ENCODE measurements at places on chromosomes 2 and 18. TPM values are rescaled to one million over a fixed set of nuclear protein-coding genes. Genes with fewer than 3 reads are reported as not detected.

DNA sequence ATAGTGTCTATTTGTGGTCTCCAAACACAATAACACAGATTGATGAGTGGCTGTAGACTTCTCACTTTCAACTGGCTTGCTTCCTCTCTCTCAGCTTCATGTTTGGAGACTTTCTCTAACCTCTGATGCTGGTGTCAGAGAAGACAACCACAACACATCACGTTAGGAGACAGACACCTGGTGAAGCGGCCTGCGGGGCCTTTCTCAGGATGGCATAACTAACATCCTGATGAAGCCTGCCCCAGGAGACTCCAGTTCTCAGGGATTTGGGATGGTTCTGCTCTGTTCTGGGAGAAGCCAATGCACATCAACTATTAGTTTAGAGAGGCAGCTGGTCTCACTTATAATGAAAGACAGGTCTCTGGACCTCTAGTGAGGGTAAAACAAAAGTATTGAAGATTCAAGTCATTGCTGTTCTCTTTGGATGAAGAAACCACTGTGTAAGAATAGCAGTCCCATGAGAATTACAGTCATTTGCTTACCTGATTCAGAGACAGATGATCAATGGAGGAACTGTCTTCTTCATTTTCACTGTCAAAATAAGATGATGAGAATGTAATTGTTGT is 2.0 kb downstream of the IL1A start:
- H3K4me3 ChIP-seq = no peak overlapping the region
- DNase-seq = no peak
- H3K27me3 ChIP-seq = peaks cover 23% of the 10 kb centered on the region
- no peak overlapping the region for H3K27ac ChIP-seq
- no peaks in the 10 kb centered on the region for H3K36me3 ChIP-seq
- H3K4me1 ChIP-seq = peaks cover 7% of the 10 kb centered on the region

Gene CXCR1
- total RNA-seq = not detected

DNA sequence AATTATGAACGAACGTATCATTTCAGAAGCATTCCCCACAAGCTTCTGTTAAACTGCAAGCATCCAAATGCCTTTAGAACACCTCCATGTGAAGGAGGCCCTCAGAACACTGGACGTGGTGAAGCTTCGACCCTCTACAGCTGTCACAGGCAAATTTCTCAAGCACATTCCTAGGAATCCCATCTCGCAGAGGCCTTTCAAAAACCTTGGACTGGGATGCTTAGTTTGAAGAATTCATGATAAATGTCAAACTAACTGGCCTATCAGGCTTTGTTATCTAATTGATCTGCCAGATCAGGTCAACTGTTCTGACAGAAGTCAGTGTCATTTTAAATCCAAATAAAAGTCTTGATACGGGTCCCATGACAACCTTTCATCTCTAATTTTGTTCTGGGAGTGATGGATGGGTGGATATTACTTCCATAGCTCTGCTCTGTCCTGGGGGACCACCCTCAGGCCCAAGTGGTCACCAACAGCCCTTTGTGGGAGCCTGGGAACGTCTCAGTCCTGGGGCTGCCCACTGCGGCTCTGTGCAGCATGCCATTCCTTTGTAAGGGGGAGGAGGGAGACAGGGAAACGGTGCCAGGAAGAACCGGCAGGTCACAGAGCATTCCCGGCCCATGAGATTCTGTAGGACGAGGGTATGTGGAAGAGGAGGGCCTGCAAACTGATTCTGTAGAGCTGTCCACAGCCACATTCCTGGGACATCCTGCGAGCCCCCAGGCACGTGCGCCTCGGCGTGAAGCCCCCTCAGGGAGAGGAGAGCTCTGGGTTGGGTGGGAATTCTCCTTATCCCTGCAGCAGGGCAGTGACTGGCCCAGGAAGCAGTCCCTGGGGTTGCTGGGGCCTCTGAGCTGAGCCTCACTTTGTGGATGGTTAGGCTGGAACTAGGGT is 59.1 kb upstream of the PXDN start:
- H3K4me1 ChIP-seq = no peaks in the 10 kb centered on the region
- peaks cover 22% of the 10 kb centered on the region for H3K27me3 ChIP-seq
- no peaks in the 10 kb centered on the region for H3K36me3 ChIP-seq

DNA sequence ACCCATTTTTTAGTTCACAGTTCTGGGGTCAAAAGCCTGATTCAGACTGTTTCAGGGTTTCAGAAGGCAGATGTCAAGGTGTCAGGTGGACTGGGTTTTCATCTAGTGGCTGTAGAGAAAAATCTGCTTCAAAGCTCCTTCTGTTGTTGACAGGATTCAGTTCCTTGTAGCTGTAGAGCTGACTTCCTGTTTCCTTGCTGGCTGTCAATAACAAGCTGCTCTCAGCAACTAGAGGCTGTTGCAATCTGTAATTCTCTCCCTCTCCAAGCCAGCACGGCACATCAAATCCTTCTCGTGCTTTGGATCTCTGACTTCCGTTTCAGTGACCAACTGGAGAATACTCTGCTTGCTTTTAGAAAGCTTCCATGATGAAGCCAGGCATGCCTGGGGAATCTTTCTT is 179.4 kb downstream of the DOK6 start:
- no peaks in the 10 kb centered on the region for H3K27me3 ChIP-seq
- no peak for DNase-seq
- H3K27ac ChIP-seq = no peak overlapping the region
- no peaks in the 10 kb centered on the region for H3K36me3 ChIP-seq
- peaks cover 3% of the 10 kb centered on the region for H3K4me1 ChIP-seq
- no peak overlapping the region for H3K4me3 ChIP-seq

DNA sequence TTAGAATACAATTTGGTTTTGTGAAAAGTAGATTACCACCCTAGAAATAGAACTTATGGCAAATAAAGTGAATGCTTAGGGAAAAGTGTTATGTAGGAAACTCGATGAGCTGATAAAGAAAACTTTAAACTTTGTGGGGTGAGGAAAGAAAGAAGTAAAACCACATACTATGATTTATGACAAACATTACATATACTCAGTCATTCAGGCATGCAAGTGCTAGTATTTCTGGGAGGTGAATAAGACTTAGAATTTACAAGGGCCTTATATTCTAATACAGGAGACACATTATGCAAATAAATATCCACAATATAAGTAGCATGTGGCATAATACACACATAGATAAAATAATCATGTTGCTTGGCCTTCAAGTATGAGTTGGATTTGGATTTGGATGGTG is 618.1 kb downstream of the XIRP2 start:
- H3K4me3 ChIP-seq = no peak overlapping the region
- H3K36me3 ChIP-seq = peaks cover 18% of the 10 kb centered on the region
- no peaks in the 10 kb centered on the region for H3K27me3 ChIP-seq
- DNase-seq = no peak
- peaks cover 14% of the 10 kb centered on the region for H3K4me1 ChIP-seq

GRCh38 chr18:71077451-71077850 is 788.6 kb downstream of the SOCS6 start:
- H3K4me3 ChIP-seq = no peak overlapping the region
- peaks cover 18% of the 10 kb centered on the region for H3K27me3 ChIP-seq
- DNase-seq = no peak
- no peaks in the 10 kb centered on the region for H3K4me1 ChIP-seq
- H3K27ac ChIP-seq = no peak overlapping the region
- no peaks in the 10 kb centered on the region for H3K36me3 ChIP-seq

DNA sequence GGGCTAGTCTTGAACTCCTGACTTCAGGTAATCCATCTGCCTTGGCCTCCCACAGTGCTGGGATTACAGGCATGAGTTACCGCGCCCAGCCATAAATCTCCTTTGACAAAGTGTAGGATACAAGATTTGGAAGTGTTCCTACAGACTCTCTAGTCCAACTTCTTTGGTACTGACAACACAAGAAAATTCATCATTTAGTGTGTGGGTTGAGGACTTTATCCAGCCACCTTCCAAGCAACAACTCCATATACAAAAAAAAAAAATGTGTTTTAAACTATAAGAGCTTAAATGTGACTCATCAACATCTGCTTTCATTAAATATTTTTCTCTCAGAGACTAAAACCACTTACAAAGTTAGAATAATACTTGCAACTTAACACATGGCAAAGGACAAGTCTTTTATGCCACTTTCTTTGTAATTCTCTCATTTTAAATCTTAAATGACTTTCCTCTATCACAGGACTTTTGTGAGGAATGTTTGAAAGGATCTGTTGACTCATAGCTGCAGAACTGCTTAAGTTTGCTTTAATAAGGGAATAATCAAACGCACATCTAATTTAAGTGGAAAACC is 46.2 kb upstream of the ITGAV start:
- no peak overlapping the region for H3K4me3 ChIP-seq
- no peaks in the 10 kb centered on the region for H3K36me3 ChIP-seq
- H3K27ac ChIP-seq = peak overlapping the region; percentile 93
- DNase-seq = no peak
- no peaks in the 10 kb centered on the region for H3K27me3 ChIP-seq

- H3K4me1 ChIP-seq = no peaks in the 10 kb centered on the region
- no peak overlapping the region for H3K27ac ChIP-seq
- H3K4me3 ChIP-seq = no peak overlapping the region
- no peak for DNase-seq
Measured at GRCh38 chr2:62934517-62934916, 116.1 kb upstream of the OTX1 start.

Gene TNFAIP6
- not detected for total RNA-seq

Gene WDFY1
- 54.6 TPM for total RNA-seq

DNA sequence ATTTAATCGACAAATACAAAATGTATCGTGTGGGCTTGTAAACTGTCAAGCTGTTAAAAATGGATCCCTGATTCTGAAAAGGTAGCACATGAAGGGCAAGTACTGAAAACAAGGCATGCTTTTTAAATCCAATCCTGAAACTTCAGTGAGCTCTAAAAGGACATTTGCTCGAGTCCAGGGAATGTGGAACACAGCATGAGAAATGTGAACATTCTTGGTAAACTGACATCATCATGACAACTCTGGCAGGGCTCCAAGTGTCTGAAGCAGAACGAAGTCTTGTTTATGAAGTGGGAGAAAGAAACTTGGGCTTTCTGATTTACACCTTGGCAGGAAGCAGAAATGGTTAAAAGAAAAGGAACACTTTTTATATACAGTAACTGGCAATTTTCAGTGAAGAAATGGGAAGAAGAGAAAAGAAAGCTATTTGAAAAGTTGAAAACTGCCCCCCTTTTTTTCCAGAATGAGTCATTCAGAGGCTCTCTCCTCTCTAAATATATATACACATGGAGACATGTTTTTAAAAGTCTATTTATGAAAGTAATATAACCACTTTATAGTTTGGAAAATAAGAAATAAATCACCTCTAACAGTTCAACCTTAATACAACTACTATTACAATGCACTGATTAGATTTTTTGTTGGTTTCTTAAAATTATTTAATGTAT is 120.8 kb downstream of the GAREM1 start:
- DNase-seq = no peak
- no peaks in the 10 kb centered on the region for H3K36me3 ChIP-seq
- H3K27me3 ChIP-seq = no peaks in the 10 kb centered on the region
- peaks cover 37% of the 10 kb centered on the region for H3K4me1 ChIP-seq
- no peak overlapping the region for H3K4me3 ChIP-seq

- H3K27ac ChIP-seq = peak overlapping the region; percentile 93
- peaks cover 10% of the 10 kb centered on the region for H3K27me3 ChIP-seq
- no peaks in the 10 kb centered on the region for H3K36me3 ChIP-seq
- peaks cover 34% of the 10 kb centered on the region for H3K4me1 ChIP-seq
Measured at GRCh38 chr2:126657148-126657635, 1.2 kb downstream of the GYPC start.

DNA sequence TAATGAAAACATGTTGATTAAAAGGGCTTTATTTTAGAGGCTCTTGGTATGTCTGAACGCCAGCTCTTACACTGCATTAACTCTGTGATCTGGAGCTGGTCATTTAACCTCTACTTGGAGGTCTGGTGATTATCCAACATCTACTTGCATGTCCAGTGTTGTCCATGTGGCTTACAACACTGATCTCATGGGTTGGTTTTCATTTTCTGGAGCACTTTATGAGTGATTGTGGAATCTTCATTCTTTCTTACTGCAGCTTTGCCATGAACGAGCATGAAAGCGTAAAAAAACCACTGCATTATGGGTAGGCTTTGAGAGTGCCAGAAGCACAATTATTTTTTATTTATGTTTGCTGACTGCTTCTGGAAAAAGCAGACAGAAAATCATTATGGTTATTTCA is 4.8 kb downstream of the CCDC195 start:
- H3K36me3 ChIP-seq = no peaks in the 10 kb centered on the region
- no peaks in the 10 kb centered on the region for H3K4me1 ChIP-seq
- H3K4me3 ChIP-seq = no peak overlapping the region

DNA sequence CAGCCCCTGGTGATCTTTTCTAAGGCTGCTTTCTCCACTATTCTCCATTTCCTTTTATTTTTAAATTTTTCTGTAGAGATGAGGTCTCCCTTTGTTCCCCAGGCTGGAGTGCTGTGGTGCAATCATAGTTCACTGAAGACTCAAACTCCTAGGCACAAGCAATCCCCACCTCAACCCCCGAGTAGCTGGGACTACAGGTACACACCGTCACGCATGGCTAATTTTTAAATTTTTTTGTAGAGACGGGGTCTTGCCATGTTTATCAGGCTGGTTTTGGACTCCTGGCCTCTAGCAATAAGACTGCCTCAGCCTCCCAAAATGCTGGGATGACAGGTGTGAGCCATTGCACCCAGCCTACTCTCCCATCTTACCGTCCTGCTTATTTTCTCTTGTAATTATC is 22.7 kb upstream of the LPIN2 start:
- no peak overlapping the region for H3K27ac ChIP-seq
- no peak overlapping the region for H3K4me3 ChIP-seq
- no peak for DNase-seq
- H3K4me1 ChIP-seq = peaks cover 10% of the 10 kb centered on the region

DNA sequence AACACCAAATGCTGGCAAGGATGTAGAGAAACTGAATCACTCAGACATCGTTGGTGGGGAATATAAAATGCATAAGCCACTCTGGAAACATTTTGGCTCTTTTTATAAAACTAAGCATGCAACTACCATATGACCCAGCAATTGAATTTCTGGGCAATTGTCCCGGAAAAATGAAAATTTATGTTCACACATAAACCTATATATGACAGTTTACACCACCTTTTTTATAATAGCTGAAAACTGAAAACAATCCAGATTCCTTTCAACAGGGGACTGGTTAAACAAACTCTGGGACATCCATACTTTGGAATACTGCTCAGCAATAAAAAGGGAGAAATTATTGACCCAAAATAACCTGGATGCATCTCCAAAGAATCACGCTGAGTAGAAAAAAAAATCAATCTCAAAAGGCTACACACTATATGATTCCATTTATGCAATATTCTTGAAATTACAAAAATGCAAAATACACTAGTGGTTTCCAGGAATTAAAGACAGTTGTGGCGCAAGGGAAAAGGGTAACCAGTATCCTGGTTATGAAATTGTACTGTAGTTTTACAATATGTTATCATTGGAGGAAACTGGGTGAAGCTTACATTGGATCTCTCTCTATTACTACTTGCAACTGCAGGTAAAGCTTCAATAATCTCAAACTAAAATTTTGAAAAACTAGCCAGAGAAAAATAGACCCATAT is 130.2 kb upstream of the PID1 start:
- H3K27ac ChIP-seq = no peak overlapping the region
- H3K27me3 ChIP-seq = no peaks in the 10 kb centered on the region
- H3K4me1 ChIP-seq = peaks cover 1% of the 10 kb centered on the region
- H3K36me3 ChIP-seq = no peaks in the 10 kb centered on the region
- H3K4me3 ChIP-seq = no peak overlapping the region
- no peak for DNase-seq

Gene CFC1
- total RNA-seq = 27.7 TPM

Gene TTN
- total RNA-seq = 12.2 TPM

Data from progenitor cell of endocrine pancreas (in vitro differentiated cells).